Posterior cingulate gyrus (tissue), 11 donors: ENCODE measurements at places on chromosomes 7 and 10.

- DNase-seq, result no peak
Measured at GRCh38 chr10:126060261-126060931, 164.0 kb downstream of the FANK1 start.

- DNase-seq, result no peak
Measured at GRCh38 chr10:73018632-73019031, 64.0 kb upstream of the PLA2G12B start.

DNA sequence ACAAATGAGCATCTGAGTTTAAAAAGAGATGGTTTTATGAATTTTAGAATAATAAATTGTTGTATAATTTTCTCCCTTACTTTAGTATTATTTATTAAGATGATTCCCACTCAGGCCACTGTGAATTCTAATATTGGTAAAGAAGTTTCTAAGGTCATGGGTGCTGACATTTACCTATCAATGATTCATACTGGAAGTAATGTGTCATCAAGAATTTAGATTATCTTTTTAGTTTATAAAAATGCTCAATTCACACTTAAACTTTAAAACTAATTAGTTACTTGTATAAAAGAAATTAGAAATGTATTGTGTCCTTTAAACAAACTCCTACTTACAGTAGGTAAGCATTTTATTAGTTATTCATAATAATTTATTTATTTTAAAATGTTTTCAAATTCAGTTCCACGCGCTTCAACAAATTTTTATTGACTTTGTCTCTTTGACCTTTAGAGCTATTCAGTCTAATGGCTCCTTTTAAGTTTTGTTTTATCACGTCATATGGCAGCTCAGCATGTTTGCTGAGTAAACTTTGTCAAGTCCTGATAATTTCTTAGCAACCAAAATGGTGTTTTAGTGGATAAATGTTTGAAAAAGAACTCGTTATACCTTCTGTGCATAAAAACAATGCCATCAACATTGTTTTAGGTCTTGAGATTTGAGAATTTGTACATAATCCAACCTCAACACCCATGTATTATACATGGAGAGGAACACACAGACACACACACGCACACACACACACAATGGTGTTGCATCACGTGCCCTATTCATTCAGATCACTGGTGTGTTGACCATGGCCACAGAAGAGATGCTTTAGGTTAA is 15.1 kb upstream of the MRC1 start:
- no peak for DNase-seq

DNA sequence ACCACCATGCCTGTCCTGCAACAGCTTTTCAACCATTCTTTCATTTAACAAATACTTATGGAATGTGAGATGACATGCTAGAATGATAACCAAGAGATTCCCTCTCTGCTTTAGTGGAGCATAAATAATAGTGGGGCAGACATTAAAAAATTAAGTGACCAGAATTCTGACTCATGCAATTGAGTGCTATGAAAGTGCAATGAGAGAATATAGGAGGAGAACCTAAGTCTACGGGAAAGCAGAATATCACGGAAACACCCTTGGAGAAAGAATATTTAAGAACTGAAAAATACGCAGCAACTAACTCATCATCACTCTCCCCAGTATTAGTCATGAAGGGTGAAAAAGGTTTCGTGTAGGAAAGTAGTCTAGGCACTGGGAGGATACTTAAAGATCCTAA is 7.1 kb downstream of the KIF5B start:
- no peak for DNase-seq

DNA sequence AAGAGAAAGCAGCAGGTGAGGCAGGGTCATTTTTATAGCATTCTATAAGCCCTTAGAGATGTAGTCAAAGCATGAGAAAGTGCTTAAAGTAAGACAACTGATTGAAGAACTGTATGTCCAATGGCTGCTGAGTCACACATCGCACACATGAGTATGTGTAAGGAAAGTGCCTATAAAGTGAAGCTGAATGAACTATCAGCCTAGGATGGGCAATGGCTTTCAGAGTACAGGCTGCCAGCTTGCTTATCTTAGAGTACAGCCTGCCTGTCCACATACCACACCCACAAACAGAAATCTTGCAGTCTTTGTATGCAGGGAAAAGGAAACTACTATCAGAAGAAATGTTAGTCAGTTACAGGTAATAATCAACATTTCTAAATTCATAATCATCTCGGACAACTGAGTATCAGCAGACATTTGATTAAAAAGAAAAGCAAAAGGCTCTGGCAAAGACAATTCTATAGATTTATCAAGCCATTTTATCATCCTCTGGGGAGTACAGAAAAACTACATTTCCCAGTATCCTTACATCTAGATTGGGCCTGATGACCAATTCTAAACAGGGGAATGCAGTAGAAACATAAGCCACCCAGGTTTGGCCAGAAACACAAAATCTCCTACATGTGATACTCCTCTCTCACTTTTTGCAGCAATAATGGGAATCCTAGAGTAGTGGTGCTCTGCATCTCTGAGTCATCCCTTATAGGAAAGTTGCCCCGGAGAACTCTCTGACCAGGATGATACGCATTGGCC is 16.2 kb upstream of the EPHB6 start:
- no peak for DNase-seq

DNA sequence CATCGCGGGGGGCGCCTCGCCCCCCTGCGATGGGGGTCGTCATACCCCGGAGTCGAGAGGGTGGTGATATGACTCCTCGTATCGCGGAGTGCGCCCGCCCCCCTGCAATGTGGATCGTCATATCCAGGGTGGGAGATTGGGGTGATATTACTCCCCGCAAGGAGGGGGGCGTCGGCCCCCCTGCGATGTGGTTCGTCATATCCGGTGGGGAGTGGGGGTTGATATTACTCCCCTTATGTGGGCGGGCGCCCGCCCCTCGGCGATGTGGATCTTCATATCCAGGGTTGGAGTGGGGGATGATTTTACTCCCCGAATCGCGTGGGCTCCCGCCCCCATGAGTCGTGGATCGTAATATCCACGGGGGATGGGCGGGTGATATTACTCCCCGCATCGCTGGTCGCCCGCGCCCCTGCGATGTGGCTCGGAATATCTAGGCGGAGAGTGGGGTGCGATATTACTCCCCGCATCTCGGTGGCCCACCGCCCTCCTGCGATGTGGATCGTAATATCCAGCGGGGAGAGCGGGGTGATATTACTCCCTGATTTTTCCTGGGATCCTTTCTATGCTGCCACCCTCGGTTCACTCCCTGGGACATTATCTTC is 36.9 kb downstream of the MEIG1 start:
- no peak for DNase-seq

DNA sequence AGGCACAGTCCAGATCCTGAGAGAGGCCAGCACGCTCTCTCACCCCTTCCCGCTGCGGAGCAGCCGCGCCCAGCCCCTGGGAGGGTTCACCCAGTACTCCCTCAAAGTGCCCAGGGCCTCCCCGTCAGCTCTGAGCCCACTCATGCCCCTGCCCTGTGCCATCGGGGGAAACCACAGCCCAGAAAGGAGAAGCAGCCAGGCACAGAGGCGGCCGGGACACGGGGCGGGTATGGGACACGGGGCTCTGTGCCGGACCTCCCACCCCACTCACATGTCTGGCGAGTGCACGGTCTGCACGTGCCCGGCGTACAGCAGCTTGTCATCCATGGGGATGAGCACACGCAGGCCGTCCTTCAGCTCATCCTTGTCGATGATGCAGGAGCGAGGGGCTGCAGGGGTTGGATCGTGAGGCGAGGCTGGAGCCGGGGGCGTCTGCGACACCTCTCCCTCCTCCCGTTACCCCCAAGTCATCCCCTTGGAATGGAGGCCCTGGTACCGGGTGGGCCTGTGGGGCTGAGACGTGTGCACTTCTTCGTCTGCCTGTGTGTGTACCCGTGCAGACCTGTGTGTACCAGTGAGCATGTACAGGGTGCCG is 38.2 kb downstream of the SLC29A4 start:
- DNase-seq, result no peak
